ENCODE measurements at places on chromosomes 7 and 10.

DNA sequence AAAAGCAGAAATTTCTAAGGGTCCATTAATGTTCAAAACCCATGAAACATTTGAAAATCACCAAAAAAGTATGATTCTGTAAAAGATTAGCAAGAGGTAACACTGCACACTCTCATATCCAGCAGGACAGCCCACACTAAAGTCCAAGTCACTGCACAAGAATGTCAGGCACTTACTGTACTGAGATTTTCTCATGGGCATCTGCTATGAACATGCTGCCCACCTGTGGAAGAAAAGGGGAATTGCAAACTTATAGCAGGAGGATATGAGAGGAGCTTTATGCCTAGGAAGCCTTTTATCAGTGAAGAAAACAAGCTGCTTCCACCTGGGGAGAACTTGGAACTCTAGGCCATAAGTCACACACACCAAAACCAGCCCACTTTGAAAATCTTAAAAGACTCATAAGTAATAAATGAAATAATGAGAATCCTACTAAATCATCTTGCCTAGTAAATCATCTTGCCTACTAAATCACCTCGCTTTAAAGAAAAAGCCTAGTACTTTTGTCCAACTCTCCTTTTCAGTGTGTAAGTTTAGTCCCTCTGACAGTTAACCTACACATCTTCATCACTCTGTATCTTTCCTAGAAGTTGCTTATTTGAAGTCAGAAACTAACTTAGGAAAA lies 46.1 kb downstream of the ARMH3 start:
- DNase-seq = peak; percentile 72

DNA sequence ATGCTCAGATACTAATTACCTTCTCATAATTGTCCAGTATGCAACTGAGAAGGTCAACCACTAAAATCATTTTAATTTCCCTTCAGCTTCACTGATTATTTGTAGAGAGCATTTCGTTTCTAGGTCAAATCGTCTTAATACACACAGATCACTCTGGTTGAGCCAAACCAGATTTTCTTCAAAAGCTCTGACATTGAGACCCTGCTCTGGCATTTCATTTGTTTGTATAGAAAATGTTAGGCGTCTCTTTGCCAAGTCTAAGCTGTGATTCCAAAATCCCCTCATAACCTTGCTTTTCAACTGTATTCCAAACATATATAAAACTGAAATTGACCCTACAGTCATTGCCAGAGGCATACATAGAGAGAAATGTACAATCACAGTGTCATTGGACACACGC lies 520.0 kb downstream of the CNTNAP2 start:
- DNase-seq = no peak

DNA sequence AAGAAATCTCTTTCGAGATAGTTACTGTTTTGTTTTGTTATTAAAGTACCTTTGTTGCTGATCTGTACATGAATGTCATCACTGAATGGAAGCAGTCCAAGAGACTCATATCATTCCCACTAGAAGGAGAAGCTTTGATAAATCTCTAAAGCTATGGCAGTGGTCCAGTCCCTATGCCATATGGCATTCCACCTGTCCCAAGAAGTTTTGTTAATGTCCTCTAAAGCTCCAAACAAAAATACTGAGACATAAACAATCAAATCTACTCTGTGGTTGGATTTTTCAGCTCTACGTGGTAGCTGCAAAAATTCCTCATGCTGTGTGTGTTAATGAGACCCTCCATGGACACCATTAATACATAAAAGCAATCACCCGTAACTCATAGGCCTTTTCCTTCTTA lies 94.1 kb downstream of the LRRN3 start:
- no peak for DNase-seq

DNA sequence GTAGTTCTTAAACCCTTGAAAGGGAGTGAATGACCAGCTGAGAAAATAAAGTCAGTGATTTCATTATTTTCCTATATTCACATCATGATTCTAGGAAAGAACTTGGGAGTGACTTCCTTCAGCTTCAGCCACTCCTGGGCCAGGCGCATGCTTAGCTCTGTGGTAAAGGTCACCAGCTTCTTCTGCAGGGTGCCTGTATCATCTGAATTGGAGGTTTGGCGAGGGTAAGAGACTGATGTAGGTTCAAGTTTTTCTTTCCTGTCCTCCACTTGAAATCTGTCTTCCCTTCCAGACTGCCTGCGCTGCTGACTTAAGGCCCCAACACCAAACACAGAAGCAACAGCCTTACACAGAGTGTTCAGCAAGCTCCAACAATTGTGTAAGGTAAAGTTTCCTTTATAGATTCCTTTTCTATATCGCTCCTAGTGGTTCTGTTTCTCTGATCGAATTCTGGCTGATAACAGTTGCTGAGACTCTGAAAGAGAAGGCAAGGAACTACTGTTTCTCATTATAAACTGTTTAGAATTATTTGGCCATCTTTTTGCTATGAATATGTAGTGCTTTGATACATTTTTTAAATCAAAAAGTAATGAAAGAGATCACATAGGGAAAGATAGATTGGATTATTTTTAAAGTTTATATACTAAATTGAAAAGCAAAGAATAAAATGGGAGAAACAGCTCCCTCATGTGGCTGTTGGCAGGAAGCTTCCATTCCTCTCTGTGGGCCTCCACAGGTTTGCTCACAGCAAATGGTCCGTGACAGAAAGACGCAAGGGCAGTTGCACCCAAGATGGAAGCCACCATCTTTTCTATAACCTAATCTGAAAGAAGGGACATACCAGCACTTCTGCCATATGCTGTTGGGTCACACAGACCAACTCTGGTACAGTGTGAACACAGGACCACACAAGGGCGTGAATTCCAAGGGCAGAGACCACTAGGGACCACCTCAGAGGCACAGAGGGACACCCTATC lies 14.0 kb downstream of the GATAD1 start:
- no peak for DNase-seq

GRCh38 chr10:129501652-129502436 lies 34.8 kb downstream of the MGMT start:
- DNase-seq = no peak

DNA sequence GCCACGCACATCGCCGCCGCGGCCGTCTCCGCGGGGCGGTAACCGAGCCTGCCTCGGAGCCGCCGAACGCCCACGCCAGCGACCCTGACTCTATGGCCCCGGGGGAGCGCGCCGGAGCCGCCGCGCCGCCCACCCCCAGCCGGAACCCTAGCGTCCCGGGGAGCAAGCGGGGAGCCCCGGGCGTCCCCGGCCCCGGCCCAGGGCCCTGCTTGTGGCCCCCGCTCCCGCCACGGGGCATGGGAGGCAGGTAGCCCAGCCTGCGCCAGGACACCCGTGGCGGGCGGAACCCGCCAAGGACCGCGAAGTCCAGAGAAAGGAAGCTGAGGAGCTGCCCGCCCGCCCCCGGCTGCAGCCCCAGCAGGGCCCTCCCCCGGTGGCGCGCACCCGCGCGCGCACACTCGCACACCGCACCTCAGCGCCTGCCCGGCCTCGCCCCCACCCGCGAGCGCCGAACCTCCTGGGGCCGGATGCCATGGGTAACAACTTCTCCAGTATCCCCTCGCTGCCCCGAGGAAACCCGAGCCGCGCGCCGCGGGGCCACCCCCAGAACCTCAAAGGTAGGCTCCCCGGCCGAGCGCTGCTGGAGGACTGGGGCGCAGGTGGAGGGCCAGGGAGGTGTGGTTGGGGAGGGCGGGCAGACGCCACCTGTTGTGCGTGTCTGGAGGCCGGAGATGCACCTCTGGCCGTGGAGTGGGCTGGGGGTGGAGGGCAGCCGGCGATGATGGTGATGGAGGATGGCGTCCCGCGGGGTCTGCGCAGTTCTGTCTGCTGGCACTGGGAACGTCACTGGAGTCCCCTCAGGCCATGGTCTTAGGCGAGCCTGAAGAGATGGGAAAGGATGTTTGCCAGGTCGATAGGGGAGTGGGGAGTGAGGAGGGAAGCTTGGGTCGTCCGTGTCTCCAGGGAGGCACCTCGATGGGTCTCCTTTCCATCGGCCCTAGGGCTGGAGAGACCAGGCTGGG lies 692 bp downstream of the NEURL1 start:
- no peak for DNase-seq

GRCh38 chr7:115574681-115575291 lies 455.8 kb downstream of the TFEC start:
- no peak for DNase-seq

DNA sequence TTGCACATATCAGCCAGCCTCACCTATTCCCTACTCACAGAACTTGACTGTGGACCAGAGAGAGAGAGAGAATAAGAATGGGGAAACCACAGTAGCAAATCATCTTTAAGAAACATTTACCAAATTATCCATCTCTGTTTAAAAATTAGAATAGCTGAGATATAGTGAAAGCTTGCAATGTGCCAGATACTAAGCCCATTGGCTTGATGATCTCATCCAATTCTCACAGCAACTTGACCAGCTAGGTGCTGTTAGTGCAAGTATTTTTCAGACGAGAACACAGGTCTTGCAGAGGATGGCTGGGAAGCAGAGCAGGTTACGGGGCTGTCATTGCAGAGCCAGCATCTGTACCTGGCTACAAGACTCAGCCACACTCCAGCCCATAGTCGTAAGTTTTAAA lies 50.9 kb downstream of the KLF6 start:
- DNase-seq = no peak

DNA sequence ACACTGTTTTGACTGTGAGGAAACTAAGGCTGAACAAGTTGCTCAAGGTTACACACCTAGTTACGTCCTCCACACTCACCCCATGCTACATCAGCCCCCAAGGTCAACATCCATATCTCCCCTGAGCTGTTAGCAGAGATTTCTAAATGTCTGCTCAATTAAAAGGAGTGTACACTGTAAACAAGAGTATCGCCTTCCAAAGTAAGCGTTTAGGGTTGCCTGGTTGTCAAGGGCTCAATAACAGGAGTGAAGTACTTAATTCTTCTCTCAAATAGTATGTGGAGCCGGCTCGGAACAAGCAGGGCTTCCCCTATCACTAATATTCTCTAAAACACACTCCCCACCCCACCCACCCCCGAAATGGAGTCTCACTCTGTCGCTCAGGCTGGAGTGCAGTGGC lies 412.8 kb upstream of the GALNT17 start:
- no peak for DNase-seq

DNA sequence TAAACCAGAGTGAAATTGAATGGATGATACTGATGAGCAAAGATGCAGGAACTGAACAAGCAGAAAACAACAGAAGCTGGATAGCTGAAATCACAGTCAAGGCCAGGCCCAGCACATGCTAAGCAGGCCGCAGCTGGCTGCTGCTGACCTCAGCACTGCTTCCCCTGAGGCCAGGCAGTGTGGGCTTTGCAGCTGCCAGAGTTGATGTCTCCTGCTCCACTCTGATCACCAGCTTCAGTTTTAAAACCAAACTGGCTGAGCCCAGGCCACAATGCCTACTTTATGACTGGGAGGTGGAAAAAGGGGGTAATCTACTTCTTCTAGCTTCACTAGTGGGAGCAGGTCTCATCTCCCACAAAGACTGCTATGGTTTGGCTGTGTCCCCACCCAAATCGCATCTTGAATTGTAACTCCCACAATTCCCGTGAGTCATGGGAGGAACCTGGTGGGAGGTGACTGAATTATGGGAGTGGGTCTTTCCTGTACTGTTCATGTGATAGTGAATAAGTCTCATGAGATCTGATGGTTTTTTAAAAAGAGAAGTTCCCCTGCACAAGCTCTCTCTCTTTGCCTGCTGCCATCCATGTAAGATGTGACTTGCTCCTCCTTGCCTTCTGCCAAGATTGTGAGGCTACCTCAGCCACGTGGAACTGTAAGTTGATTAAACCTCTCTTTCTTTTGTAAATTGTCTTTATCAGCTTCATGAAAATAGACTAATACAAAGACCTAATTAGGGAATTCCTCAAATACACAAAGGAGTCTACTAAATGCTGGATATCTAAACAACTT lies 136.4 kb upstream of the ITGB1 start:
- DNase-seq = no peak

- DNase-seq = no peak
Observed at GRCh38 chr10:121112136-121112535, 261.0 kb downstream of the WDR11 start.

GRCh38 chr10:114561008-114561523 lies 97.0 kb downstream of the ABLIM1 start:
- DNase-seq = no peak

GRCh38 chr7:35263396-35263795 lies 9.5 kb upstream of the TBX20 start:
- DNase-seq = no peak

- no peak for DNase-seq
Observed at GRCh38 chr7:129376778-129377700, 57.2 kb upstream of the STRIP2 start.

GRCh38 chr7:99133766-99134564 lies 9.9 kb downstream of the SMURF1 start:
- no peak for DNase-seq

DNA sequence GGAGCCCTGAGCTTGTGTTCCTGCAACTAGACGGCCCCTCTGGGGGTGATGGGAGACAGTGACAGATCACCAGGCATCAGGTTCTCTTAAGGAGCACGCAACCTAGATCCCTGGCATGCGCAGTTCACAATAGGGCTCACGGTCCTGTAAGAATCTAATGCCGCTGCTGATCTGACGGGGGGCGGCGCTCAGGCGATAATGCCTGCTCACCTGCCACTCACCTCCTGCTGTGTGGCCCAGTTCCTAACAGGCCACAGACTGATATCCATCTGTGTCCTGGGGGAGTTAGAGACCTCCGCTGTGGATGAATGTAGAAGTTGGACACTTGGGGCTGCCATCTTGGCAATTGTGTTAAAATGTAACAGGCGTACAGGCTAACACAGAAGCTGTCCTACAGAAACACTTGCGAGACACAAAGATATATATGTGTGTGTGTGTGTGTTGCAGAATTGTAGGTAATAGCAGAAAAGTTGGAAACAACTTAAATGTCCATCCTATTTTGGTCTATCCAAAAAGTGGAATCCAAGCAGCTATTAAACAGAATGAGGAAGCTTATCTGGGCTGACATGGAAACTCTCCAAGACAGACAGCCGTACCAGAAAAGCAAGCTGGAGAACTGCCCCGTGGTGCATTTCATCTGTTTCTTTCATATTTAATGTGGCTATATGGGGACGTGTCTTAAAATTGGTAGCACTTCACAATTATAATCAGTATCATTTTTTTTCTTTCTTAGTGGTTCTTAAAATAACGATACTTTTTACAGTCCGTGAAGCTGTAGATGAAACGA lies 82.8 kb downstream of the MKI67 start:
- no peak for DNase-seq

GRCh38 chr7:107560898-107561516 lies 2.7 kb downstream of the COG5 start:
- DNase-seq = no peak

DNA sequence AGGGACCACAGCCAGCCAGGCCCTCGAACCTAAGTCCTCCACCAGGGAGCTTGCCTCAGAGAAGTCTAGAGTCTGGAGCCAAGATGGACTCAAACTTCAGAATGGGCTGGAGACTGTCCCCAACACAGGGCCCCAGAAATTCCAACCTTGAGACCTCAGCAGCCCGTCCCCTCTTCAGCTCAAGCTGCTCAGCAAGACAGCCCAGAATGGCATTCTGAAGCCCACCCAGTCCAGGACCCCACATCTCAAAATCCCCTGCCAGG lies 15.9 kb downstream of the KCNH2 start:
- DNase-seq = no peak

- no peak for DNase-seq
Observed at GRCh38 chr10:7036951-7037350, 373.9 kb downstream of the SFMBT2 start.

All from CD8-positive, alpha-beta T cell (primary cell).